ENCODE measurements at places on chromosomes 5 and 9. TPM values are rescaled to one million over a fixed set of nuclear protein-coding genes. Genes with fewer than 3 reads are reported as not detected.

DNA sequence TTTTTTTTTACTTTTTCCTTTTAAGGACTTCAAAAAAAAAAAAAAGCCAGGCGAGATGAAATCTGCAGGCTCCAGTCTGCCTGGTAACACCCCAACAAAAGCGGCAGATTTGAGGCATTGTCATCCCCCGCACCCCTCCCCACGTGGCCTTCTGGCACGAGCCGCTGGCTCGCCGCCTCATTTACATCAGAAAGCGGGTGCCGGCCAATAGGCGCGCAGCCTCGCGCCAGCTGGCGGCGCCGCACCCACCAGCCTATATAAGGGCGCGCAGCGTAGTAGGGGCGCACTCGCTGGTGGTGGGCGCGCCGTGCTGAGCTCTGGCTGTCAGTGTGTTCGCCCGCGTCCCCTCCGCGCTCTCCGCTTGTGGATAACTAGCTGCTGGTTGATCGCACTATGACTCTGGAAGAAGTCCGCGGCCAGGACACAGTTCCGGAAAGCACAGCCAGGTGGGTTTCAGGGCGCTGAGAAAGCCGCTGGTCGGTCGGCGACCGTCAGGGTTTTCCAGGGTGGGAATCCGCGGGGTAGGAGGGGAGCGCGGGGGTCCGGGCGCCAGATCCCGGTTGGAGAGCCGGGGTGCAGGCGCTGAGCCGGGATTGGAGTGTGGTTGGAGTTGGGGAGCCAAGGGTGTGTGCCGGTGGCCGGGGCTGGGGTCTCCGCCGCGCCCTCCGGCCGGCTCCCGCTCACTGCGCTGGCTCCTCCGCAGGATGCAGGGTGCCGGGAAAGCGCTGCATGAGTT lies at the start of gene GADD45G:
GADD45G (plus strand) TSS at position 284 of the 736 bp plus-strand sequence; CDS start at position 394, 110 bp downstream.
- no peak for DNase-seq

- no peak for DNase-seq
Observed at GRCh38 chr9:33964086-33964768, 84.5 kb downstream of the UBAP2 start.

DNA sequence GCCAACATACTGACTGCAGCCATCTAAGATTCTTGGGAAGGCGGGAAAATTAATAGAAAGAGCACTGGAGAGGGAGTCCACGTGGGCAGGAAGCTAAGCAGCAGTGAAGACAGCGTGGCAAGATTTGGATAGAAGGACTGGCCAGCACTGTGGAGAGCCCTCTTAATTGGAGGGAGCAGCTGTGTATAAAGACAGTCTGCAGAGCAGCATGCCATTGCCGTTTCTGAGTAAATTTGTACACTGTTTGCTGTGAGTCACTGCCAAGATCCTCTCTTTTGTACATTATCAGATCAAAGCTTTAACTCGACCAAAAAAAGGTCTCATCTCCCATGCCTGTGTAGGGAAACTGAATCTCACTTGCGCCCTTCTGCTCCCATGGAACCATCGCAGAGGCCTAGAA lies 45.3 kb downstream of the INSYN2B start:
- no peak for DNase-seq

DNA sequence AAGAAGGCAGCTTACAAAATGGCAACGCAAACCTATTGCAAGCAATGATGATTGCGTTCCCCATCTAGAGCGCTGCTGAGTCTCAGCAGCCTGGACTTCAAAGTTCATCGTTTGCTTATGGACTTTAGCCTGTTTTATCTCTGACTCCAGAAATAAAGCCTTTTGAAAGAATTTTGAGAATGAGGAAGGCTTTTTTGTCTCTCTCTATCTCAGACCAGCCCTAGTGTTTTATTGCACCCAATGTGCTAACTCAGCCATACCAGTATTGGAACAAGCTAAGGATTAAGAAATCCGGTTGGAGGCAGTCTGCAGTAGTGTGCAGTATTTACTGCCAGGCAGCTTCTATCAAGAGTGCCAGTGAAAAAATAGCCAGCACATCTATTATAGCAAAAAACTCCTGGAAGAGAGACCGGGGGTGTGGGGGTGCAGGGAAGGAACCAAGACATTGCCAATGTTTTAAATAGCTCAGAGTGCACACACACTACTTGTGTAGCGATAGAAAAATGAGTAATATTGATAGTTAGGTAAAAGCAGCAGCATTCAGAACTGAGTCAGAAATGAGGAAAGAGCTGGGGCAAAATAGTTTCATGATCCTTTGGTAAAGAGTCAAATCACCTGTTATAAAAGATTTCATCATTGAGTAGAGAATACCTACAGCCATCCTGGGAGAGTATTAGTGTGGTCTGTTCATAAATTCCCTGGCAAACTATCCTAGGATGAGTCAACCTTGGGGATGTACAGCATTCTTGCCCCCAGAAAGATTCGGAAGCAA lies 219.0 kb downstream of the ZNF608 start:
- DNase-seq, result no peak

DNA sequence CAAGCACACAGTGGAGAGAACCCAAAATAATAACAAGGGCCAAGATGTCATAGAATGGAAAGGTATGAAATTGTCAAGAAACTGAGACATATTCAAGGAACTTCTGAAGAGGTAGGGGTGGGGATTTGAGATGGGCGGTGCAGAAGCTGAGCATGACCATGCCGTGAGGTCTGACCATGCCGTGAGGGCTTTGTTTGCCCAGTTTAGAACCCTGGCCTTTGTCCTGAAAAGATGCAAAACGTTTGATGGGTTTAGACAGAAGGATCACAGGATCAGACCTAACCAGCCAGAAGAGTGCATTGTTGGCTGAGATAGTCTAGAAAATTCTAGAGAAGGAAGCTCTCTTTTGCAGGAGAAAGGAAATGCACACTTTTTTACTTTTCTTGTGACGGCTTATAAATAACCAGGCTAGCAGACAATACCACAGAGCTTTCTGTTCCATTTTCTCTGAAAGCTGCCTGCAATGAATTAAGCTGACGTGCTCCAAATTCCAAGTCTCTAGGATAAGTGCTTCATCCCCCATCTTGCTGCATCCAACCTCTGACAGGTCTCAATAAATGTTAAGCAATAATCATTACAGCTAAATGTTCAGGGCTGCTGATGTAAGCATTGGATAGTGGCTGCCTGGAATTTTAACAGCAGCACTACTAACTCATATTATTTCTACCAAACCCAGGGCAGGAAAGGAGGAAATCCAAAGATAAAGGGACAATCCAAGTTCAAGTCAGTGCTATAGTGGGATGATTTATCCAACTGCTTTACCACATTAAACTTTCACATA lies 110.9 kb upstream of the IL6ST start:
- no peak for DNase-seq

Gene GMCL2
- polyA plus RNA-seq, result 0.07 TPM

DNA sequence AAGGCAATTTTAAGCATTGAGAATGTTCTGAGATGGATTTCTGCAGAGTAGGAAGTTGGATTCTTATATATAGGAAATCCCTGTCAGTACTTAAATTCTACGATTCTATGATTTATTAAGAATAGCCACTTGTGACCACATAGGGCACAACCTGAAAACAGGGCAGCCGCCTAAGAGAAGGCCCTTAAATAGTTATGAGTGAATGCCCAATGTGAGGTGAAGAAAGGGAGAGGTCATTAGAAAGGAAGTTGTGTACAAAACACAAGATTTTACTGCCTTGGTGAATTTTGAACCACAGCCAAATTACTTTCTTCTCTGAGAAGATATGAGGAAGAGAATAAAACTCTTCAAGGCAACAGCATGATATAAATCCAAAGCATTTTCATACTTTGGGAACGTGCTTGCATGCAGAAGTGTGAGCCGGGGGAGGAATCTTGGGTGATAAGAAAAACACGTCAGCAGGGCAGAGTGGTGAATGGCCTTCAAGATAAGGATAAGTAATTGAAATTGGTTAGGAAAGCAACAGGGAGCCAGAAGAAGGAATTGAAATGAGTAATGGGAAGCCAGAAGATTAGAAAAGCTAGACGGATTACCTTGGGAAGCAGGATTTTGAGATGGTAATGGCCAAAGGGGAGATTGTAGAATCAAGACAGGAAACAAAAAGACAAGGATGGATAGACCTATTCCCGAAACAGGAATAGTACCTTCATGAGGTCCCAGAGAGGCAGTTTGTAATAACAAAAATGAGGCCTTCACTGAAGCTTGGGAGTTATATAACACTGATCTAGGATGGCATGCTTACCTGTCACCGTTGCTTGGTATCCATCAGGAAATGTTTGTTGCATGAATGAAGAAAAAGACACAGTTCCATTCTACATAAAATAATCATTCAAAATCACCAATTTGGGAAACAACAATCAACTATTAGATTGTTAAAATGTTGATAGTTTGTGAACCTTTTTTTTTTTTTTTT lies 244.3 kb downstream of the PDE4D start:
- no peak for DNase-seq

- DNase-seq, result no peak
Observed at GRCh38 chr9:94085062-94085639, 887 bp downstream of the PTPDC1 start.

Gene CKMT2
- polyA plus RNA-seq, result 4.4 TPM

DNA sequence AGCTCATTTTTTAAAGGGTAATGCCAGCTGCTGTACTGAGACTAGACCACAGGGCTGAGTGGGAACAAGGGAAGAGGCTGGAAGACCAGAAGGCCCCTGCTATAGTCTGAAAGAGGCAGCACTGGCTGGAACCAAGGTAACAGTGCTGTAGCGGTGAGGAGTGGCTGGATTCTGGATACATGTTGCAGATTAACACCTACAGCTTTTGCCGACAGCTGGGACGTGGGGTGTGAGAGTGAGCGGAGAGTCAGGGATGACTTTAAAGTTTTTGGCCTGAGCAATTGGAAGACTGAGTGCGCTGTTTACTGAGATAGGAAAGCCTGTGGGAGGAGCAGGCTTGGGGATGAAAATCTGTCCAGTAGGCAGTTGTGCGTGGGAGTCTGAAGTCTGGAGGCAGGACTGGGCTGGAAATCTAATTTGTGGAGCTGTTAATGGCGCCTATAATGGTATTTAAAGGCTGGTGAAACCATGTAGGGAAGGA lies 26.5 kb downstream of the AQP7 start:
- DNase-seq, result no peak
